OCI-M1 (cell line): ENCODE measurements at places on chromosomes 1 and 21.

DNA sequence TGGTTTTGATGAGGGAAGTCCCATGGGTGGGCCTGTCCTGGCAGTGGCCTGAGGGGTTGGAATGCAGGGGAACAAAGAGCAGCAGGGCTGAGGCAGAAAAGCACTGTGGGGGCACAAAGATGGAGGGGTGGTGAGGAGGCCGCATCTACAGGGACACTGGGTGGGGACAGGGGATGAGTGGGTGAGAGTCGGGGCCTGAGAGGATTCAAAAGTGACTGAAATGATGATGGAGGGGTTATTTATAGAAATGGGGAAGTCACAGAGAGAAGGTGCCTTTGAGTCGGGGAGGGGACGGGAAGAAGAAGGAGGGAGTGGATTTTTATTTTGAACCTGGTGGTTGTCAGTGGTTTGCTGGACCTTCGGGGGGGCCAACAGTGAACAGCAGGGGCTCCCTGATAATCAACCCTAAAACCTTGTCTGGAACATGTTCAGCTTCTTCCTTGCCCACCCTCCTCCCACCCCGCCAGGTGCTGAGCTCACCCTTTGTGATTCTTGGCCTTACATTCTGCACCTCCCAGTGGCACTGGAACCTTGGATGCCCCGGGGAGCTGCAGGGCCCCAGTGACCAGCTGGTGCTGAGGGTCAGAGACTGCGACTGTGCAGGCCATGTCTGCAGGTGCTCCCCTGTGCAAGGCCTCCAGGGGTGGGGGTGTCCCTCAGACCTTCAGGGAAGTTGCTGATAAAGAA lies 42.9 kb downstream of the IER5 start:
- DNase-seq = peak; percentile 65

DNA sequence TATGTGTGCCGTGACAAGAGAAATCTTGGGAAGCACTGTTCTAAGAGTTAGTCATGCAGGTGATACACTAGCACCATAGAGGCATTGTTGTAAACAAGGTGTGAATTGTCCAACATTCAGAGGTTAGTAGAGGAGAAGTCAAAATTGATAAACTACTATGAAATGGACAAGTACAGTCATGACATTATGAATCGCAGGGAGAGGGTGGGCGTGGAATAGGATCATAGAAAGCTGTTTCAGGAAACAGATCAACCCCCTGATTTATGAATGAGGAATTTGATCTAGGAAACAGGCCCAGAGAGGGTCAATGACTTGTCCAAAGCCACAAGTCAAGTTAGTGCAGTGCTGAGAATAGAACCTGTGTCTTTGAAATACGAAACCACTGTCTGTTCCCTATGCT lies 58.5 kb upstream of the LAX1 start:
- DNase-seq = no peak

- no peak for DNase-seq
Observed at GRCh38 chr1:52632732-52633290, at the start of gene SHISAL2A. TSS of gene SHISAL2A (plus strand) at chr1:52633168. CDS start at chr1:52633494, 326 bp downstream.

DNA sequence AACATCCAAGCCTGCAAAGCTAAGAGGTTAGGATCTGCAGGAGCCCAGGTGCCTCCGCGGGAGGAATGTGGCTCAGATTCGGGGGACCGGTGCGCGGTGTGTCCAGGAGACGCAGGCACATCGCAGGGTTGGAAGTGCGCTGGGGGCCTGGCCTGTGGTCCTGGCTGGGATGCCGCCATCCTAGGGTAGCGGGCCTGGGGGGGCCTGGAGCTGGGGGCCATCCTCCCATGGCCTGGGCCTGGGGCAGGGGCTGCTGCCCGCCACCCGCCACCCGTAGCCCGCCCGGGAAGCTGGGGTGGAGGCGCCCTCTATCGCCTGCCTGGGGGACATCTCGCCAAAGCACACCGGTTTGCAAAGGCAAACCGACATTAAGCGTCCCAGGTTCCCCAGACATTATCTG lies 170.6 kb upstream of the ARHGEF16 start:
- peak; percentile 3 for DNase-seq

GRCh38 chr1:37944816-37945215 lies 2.0 kb downstream of the INPP5B start:
- no peak for DNase-seq

- DNase-seq = no peak
Observed at GRCh38 chr1:7704214-7705047, 66.7 kb upstream of the VAMP3 start.

GRCh38 chr21:44548922-44549321 lies 2.4 kb downstream of the KRTAP10-2 start:
- DNase-seq = no peak

- peak; percentile 8 for DNase-seq
Observed at GRCh38 chr1:36096500-36097432, 8.1 kb downstream of the ADPRS start.

DNA sequence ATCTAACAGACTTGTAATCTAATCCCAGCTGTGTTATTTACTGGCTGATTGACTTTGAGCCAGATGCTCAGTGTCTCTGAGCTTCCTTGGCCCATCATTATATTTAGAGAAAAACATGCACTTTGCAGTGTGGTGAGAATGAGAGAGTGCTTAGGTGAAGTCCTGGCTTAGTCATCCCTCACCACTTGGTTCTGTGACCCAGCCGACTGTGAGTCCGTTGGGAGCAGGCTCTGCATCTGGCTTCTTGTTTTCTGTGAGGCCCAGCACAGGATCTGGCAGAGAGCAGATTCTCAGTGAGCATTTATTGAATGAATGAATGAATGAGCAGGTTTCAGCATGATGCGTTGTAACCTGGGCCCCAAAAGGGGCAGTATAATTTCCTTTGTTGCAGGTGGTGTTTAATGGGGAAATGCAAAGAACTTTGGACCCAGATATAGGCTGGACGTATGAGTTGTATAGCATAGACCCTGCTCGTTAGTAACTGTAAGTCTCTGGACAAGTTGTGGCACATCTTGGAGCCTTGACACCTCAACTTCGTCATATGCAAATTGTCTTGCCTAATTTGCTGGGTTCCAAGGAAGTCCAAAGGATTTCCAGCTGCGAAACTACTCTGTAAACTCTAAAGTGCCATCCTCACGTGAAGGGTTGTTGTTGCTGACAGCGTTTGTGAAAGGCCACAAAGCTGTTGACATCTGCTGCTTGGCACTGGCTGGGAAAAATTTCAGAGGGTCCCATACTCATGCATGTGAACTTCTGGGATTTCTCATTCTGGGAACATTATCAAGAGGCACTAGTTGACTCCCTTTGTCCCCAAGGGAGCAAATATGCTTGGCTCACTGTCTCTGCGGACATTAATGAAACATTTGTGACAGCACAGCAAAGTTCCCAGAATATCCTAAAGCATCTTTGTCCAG lies 138.8 kb upstream of the USP24 start:
- DNase-seq = no peak

- no peak for DNase-seq
Observed at GRCh38 chr1:178573330-178573729, 60.4 kb downstream of the TEX35 start.

DNA sequence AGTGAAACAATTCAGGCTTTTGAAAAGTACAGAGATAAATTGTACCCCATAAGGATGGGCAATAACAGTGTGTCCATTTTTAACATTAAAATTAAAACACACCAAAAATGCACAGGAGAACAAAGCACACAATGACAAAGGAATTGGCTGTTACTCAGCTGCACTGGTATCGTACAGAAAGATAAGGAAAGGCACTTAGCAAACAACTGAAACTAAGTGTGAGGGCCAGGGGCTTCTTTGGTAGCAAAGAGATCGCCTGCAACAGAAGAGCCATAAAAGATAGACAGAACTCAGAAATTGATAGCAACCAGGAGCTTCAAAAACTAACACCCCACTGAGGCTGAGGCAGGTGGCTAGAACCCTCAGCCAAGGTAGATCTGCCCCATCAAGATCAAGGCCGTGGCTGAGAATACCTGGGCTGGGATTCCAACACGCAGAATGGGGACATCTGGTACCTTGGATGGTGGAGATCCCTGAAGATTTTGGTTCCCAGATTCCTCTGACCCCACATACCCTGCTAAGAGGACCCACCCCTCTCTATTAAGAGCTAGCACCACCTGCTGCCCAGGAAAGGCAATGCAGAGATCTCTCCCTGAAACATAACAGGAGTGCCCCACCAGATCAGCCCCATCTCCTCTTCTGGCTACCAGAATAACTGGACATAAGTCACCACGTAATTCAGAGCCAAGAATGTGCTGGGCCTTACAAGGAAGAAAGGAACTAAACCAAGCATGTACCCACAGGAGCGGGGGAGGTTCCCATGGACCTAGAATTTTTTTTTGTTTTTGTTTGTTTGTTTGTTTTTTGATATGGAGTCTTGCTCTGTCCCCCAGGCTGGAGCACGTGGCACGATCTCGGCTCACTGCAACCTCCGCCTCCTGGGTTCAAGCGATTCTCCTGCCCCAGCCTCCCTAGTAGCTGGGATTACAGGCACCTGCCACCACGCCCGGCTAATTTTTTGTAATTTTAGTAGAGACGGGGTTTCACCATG lies 16.2 kb downstream of the PLEKHO1 start:
- DNase-seq = peak; percentile 94

DNA sequence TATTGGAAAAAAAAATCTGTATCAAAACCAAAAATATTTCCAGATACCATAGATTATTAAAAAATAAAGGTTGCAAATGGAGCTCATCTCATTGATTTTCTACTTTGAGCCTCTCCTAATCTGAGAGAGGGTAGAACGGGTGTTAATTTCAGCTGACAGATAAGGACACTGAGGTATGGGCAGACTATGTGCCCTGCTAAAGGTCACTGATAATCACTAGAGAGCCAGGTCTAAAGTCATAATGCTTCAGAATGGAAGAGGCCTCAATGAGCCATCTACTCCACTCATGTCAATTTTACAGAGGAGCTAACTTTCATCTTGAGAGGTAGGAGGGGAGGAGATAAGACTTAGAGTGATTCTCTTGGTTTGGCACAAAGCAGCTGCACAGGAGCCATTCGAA lies 21.0 kb downstream of the GNG12 start:
- no peak for DNase-seq

- DNase-seq = no peak
Observed at GRCh38 chr1:151593730-151594129, 18.1 kb upstream of the SNX27 start.

GRCh38 chr1:191174298-191174697 lies 696.6 kb upstream of the BRINP3 start:
- DNase-seq = peak; percentile 74

GRCh38 chr1:114024049-114024448 lies 44.8 kb downstream of the OLFML3 start:
- DNase-seq = no peak

DNA sequence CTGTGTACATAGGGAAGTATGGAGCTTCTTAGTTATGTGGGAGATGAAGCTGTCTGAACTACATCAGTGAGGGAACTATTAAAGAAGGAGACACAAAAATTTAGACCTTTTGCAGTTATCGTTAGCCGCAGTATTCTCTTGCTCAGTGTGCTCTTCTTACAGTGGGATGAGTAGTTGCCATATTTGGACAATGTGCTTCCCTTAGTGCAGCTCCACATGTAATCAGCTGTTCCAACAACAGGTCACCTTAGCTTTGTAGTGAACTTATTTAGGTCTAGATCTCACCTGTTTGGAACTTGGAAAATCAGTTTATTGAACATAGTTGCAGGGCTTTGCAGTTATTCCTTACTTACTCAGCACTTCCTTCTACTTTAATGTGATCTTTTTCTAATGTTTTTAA lies 18.1 kb downstream of the GPR52 start:
- DNase-seq = no peak

DNA sequence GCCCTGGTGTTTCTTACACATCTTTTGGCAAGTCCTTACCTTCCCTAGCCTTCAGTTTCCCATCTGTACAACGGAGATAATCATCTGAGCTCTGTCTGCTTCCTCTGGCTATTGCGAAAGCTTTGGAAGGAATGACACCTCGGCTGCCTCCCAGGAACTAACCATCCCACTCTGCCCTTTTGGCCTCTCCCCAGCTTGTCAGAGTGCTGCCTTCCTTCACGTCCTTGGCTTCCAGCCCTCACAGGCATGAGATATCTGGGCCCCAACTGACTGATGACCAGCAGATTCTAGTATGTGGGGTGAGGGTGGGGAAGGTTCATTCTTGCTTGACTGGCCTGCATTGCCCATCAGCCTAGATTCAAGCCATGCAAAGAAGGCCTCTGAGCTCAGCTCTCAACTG lies 253.1 kb upstream of the FGGY start:
- peak; percentile 37 for DNase-seq

GRCh38 chr1:187445066-187445465 lies 616.3 kb downstream of the PLA2G4A start:
- no peak for DNase-seq

- peak; percentile 25 for DNase-seq
Observed at GRCh38 chr1:167262836-167263235, 42.1 kb downstream of the POU2F1 start.

DNA sequence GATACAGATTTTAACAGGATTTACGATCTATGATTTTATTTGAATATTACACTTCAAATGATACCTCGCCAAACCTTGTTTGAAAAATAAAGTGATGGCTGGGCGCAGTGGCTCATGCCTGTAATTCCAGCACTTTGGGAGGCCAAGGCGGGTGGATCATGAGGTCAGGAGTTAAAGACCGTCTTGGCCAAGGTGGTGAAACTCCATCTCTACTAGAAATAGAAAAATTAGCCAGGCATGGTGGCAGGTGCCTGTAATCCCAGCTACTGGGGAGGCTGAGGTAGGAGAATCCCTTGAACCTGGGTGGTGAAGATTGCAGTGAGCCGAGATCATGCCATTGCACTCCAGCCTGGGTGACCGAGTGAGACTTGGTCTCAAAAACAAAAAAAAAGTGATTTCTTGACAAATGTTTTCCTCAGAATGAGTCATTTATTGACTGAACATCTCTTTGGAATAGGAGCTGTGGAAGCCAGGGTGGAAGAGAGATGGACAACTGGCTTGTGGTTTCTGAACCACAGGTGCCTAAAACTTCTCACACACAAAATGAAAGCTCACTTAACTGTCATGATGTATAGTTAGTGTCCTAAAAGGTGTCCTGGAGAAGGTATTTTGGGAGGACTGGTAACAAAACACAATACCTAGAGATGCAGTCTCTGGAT lies 11.9 kb downstream of the PKNOX1 start:
- no peak for DNase-seq

DNA sequence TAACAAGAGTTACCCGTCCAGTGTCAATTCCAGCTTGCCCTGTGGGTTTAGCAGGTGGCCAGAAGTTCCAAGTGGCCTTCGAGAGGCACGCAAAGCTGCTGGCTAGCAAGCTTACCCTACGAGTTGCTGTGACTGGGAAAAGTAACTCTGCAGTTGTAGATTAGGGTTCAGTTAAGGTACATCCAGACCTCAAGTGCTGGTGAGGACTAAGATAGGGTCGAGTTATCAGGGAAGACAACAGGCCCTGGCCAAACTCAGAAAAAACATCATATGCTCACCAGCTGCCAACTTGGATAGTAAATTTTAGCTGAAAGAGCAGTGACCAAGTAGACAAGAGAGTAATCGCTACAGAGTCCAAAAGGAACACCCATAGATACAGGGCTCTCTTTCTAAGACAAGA lies 27.7 kb upstream of the LRRC7 start:
- peak; percentile 98 for DNase-seq
